ENCODE measurements at places on chromosomes 7 and 10.

- DNase-seq, result no peak
These were observed 38.4 kb downstream of the AIFM2 start for GRCh38 chr10:70094250-70094649.

GRCh38 chr10:93143281-93143680 lies 69.6 kb downstream of the CYP26A1 start:
- DNase-seq, result no peak

DNA sequence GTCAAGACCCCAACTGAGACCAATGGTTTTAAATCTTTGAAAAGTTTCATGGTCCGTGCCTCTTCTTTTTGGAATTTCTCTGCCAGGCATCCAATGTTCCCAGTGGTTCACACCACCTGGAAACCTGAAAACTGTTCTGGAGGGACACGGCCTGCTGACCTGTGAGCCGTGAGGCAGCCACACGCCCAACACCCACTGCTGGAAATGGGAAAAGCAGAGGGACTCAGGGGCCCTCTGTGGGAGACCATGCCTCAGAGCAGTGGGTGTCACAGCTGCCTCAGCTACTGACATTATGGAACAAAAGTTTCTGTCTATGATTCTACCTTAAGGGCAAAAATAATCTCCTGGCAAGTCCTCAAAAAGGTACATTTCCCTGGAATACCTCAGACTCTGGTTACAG lies 70.4 kb upstream of the VIPR2 start:
- DNase-seq, result no peak

- no peak for DNase-seq
These were observed 96.5 kb downstream of the ADCY1 start for GRCh38 chr7:45670717-45671116.

DNA sequence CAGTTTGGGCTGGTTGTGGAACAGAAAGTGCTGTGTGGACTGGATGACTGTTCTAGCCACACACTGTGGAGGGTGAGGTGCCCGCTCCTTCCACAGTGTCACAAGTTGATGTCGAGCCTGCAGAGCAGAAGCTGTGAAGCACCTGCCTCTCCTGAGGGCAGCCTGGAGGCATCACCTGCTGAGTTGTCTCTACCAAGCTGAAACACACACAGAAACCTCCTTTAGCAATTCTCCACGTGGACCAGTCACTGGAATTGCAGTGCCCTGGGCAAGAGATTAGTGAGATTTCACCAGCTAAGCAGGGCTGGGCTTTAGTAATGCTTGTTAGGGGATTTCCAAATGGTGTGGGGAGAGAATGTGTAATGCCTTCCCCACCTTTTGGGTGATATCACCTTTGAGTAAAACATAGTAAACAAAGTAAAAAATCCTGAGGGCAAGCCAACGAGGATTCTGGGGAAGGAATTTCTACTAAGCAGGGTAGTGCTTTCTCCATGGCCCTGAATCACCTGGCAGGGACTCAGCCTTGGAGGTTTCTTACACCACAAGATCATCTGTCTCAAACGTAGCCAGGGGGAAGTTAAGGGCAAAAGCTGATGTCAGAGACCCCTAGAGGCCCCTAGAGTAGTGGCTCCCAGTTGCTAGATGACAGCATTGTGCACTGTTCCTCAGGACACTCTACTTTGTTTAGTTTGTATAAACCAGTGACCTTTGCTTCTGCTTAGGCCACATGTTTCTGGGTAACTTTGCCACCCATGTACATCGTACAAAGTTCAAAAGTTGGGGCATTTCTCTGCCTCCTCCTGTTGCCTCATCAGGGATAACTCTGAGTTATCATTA lies 233.1 kb upstream of the IGFBP3 start:
- no peak for DNase-seq

DNA sequence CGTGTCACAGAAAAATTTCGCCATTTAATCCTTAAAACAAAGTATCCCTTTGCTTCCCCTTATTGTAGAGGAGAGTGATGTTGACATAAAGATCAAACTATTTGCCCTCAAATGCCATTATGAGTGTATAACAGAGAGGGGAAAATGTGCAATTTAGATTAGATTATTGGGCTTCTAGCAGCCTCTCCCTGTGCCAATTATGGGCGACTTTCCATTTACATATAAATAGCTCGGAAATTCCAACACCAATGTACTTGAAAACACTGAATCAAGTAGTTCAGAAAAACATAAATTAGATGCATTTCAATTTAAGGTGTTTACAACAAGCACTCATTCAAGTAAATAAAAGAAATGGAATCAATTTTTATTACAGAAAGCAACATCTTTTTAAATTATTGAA lies 64.6 kb upstream of the LRRN3 start:
- no peak for DNase-seq

DNA sequence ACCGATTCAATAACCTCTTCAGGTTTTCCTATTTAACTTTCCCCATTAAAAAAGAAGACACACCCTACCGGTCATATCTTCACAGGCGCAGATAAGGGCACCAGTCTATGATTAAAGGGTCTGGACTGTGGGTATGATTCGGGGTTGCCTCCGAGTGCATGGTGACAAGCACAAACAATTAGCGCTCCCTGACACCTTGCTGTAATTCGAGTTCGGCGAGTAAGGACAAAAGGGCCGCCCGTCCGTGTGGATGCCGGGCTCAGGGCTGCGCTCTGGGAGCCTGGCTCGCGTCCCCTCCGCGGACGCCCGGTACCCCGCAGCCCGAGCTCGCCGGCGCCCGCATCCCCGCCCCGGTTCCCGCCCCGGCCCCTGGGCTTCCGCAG lies 111.9 kb upstream of the RHEB start:
- DNase-seq, result no peak

- no peak for DNase-seq
These were observed 262.8 kb downstream of the AUTS2 start for GRCh38 chr7:69860941-69861622.

DNA sequence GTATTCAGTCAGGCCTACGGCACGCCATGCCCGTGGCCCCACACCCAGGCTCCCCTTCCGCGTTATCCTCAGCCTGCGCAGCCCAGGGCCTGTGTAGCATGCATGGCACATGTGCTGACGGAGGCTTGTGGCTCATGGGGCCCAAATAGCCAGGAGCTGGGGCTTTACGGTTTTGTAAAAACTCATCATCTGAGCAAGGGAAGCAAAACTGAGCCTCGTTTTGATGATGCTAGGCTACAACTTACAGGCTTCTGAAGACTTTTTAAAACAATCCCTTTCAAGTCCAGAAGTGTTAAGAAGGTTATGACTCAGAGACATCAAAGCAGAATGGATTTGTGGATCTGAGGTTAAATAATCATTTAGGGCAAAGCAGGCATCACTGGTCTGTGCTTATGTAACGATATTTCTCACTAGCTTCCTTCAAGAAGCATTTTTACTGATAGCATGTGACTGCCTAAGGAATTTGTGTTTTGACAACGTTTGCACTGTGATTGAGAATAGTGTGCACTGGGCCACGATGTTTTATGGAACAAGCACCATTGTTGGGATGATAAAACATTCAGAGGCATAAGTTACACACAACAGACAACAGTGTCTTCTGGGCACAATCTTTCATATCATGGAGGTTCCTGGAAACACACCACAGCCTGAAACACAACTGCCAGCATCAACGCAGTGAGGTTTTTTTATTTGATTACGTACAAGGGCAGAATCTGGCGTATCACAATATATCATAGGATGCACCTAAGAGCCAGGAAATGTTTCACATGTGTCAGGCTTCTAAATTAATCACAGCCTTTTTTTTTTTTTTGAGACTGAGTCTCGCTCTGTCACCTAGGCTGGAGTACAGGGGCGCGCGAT lies 274.3 kb downstream of the CCDC3 start:
- DNase-seq, result no peak

DNA sequence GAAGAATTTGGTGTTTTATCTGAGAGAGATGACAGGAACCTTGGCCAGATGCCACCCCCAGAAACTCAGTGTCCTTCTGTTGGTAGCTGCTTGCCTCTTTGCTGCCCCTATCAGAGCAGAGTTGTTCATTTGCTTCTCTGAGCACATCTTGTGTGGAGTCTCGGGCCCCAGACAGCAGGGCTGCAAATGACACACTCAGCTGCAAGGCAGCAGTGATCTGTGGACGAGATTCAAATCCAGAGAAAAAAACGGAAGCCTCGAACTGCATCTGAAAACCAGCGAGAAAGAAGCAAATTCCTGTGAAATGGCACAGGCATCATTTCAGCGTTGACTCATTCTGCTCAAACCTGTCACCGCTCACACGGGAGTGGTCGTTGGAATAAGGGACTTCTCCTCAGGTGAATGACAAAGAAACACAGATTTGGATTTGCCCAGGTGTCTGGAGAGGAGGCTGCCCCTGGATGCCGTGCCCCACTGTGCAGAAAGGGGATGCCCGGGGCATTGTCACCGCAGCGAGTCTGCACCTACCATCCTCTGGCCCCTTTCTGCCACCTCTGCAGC lies 144.7 kb downstream of the PFKFB3 start:
- DNase-seq, result no peak

DNA sequence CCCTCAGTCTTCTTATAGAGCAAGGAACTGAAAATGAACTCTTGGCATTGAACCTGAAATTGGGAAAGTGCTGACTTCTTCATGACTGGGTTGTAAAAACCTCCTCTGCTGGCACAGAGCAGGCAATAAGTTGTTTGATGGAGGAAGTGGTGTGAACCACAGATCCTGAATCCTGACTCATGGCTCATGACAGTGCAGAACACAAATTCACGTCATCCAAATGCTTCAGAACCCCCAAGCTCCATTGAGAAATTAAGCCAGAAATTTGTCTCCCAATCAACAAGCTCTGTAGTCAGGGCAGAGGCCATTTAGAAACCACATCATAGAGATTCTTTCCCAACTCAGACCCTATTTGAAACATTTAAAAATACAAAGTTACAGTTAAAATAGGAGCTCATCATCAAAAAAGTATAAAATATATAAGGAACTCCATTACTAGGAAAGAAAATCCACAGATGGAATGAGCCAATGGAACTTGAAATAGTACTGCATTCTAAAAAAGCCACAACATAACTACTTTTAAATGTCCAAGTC lies 10.3 kb upstream of the STK17A start:
- no peak for DNase-seq

DNA sequence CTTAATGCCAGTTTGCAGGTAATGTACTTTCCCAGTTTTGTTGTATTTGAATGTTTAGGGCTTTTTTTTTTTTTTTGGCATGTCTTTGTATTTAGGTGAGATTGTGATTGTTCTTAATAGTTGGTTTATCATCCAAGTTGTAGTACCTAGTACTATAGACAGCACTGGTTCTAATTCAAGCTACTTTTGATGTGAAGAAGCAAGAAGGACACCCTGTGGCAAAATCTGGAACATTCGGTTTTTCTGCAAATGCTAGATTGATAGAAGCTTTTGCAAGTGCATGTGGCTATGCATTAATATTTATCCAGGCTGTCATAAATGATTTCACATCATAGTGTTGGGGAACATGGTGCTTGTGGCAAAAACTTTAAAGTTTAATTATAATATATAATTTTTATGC lies 248.9 kb downstream of the FOXP2 start:
- DNase-seq, result peak; percentile 61

- DNase-seq, result no peak
These were observed 35.2 kb downstream of the GBF1 start for GRCh38 chr10:102280397-102281101.

- DNase-seq, result no peak
These were observed 70.8 kb downstream of the SCRN1 start for GRCh38 chr7:29918850-29919249.

- no peak for DNase-seq
These were observed 1.1 kb upstream of the IQUB start for GRCh38 chr7:123535517-123535916.

- DNase-seq, result no peak
These were observed 165.5 kb downstream of the MLLT10 start for GRCh38 chr10:21699575-21699974.

DNA sequence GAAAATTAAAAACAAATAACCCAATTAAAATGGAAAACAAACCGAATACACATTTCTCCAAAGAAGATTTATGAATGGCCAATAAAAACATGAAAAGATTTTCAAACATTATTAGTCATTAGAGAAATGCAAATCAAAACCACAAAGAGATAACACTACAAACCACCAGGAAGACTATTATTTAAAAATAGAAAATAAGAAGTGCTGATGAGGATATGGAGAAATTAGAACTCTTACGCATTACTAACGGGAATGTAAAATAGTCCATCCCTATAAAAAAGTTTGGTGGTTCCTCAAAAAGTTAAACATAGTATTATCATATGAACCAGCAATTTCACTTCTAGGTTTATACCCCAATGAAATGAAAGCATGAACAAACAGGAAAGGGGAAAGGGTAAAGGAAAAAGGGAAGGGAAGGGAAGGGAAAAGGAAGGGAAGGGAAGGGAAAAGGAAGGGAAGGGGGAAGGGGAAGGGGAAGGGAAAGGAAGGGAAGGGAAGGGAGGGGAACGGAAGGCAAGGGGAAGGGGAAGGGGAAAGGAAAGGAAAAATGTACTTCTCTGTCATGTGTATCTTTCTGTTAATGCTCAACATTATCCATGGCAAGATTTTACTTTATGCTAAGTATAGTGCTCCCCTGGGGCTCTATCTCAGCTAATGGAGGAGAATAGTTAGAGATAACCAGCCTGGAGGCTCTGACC lies 125.3 kb upstream of the RSU1 start:
- no peak for DNase-seq

DNA sequence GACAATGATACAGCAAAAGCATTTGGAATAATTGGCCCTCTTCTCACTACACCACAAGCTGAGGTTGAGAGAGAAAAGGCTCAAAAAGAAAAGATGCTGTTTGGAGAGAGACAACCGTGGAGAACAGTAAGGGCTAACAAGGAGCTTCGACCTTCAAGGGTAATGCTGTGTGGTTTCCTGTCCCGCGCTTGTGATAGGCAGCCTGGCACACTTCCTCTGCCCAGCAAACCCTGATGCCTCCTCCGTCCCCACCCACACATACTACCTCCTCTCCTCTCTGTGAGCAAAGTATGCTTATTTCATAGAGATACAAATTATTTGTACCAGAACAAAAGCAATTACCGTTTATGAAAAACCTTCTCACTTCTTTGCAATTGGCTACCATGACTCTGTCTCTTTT lies 755.4 kb downstream of the KCNMA1 start:
- DNase-seq, result no peak

All from NCI-H2107 (cell line).